ENCODE measurements at places on chromosomes 13 and 19.

DNA sequence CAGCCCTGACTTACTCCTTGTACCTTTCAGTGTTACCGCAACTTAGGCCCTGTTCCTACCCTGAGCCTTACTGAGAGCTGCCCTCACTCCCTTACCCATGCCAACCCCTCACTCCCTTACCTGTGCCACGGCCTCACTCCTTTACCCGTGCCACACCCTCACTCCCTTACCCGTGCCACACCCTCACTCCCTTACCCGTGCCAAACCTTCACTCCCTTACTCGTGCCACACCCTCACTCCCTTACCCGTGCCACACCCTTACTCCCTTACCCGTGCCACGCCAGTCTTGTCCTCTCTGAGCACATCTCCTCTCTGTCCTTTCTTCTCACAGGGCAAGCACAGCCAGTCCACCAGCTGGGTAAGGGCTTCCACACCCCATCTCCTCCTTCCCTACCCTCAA is 20.3 kb downstream of the AXL start:
- no peak for DNase-seq
- H3K36me3 ChIP-seq: peaks cover 8% of the 10 kb centered on the region
- H3K4me3 ChIP-seq: no peak overlapping the region
- no peak overlapping the region for H3K27ac ChIP-seq
- H3K27me3 ChIP-seq: no peaks in the 10 kb centered on the region
- H3K4me1 ChIP-seq: no peaks in the 10 kb centered on the region

GRCh38 chr13:63167699-63168337 is 1752.2 kb upstream of the PCDH20 start:
- no peaks in the 10 kb centered on the region for H3K36me3 ChIP-seq
- H3K27me3 ChIP-seq: no peaks in the 10 kb centered on the region
- no peak overlapping the region for H3K27ac ChIP-seq

GRCh38 chr13:66301006-66301405 is 929.1 kb downstream of the PCDH9 start:
- no peaks in the 10 kb centered on the region for H3K27me3 ChIP-seq
- no peaks in the 10 kb centered on the region for H3K4me1 ChIP-seq
- no peak overlapping the region for H3K4me3 ChIP-seq
- no peaks in the 10 kb centered on the region for H3K36me3 ChIP-seq
- DNase-seq: no peak
- no peak overlapping the region for H3K27ac ChIP-seq

DNA sequence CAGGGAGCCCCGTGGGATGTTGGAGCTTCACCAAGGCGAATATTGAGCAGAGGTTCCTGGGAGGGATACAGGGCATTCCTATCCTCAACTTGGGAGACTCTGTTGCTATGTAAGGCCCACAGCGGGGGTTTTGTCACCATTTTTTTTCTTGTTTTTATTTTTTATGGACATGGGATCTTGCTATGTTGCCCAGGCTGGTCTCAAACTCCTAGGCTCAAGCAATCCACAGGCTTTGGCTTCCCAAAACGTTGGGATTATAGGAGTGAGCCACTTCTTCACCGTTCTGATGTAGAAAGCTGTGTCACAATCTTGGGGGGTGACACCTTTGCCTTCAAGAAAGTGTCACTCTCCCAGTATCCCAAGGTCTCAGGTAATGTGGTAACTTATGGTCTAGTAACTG is 2.6 kb downstream of the DLL3 start:
- no peak overlapping the region for H3K27ac ChIP-seq

DNA sequence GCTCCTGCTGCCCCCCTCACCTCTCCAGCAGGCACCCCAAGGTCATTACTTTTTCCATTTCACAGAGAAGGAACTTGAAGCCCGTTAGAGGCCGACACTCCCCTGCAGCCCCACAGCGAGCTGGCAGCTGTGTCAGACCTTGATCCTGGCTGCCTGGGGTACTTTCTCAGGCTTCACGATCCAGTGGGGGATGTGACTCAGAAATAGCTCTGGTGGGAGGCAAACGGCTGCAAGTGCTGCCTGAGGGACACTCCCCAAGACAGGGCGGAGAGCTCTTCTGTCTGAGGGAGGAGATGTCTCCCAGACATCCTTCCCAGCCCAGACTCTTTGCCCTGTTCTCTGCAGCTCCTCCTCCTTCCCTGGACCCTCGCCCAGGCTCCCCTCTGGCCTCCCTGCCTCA is 4.8 kb downstream of the TSKS start:
- H3K4me3 ChIP-seq: no peak overlapping the region
- no peaks in the 10 kb centered on the region for H3K36me3 ChIP-seq
- no peak for DNase-seq
- H3K27ac ChIP-seq: no peak overlapping the region

DNA sequence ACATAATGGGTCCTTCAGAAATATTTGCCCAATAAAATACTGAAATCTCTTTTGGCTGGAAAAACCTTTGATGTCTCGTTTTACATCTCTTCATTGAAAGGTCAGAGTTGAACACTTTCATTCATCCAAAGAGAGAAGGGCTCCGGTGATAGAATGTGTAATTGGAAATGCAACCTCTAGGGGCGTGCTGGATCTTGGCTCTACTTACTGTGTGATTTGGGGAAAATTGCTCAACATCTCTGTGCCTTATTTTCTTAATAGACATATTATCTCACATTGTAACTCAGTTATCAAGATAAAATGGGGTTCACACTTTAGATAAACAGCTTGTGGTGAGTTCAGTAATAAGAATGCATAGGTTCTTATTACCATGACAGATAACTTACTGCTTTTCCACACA is 1444.1 kb downstream of the SLITRK5 start:
- H3K27me3 ChIP-seq: no peaks in the 10 kb centered on the region
- no peak for DNase-seq
- no peak overlapping the region for H3K4me3 ChIP-seq
- no peak overlapping the region for H3K27ac ChIP-seq
- H3K36me3 ChIP-seq: no peaks in the 10 kb centered on the region

GRCh38 chr19:54806516-54806838 is 3.1 kb downstream of the KIR2DL4 start:
- DNase-seq: no peak
- H3K36me3 ChIP-seq: no peaks in the 10 kb centered on the region
- H3K4me3 ChIP-seq: no peak overlapping the region
- no peaks in the 10 kb centered on the region for H3K4me1 ChIP-seq

DNA sequence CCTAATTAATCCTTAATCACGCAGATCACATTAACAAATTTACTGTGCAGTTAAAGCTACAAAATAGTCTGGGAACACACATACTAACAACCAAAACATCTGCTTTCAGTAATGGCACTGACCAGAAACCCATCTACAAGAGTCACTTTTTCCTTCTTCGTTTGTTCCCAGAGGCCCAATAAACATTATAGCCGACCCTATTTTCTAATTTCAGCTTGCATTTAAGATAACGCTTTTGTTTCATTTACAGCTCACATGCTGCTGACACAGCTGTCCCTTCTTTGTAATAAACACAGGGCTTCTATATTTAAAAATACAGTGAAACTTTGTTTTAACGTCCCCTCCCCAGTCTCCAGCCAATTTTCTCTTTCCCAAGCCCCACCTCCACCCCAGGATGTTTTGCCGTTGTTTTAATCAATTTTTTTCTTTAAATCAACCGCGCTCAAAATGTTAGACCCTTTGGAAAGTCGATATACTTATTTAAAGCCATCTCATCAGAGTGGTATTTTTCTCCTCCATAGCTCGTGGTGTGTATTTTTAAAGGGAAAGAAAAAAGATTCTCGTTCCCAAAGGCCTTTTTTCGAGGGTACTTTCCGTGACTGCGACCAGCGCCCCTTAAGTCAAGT is 1.7 kb upstream of the WBP4 start:
- DNase-seq: no peak
- no peaks in the 10 kb centered on the region for H3K27me3 ChIP-seq
- no peaks in the 10 kb centered on the region for H3K36me3 ChIP-seq

DNA sequence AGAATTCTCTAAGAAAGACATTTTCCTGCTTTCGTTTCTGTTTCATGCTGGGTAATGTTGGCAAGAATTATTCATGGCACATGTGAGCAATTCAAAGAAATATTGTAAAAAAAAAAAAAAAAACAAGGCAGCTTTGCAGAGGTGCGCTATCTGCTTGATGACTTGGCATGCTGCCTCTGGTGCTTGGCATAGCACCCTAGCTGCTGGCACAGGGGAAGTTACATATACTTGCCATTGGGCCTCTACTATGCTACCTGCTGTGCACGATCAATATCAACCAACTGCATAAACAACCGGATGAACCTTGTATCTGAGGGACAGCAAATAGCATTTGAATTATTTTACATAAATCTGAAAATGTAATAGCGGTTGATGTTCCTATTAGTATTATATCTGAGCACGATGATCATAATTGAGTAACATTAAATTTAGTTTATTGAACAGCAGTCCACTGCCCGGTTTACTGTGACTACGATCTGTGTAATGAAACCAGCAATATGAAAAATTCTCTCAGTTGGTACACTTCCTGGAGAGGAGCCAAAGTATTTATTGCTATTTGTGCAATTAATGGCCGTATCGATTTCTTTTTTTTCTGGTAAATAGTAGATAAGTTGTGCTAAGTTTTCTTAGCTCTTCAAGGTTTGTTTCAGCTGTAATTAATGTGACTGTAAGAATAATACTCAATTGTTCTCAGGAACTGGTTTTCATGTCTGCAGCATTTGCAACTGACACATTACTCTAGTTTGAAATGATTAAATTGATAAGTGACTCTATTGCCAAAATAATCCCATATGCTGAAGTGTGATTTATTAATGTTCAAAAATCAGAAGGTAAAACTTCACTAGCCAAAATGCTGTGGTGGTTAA is 717.3 kb downstream of the DACH1 start:
- no peak overlapping the region for H3K27ac ChIP-seq
- no peaks in the 10 kb centered on the region for H3K4me1 ChIP-seq
- DNase-seq: no peak

GRCh38 chr13:31848621-31849020 is 109.3 kb downstream of the RXFP2 start:
- no peak overlapping the region for H3K4me3 ChIP-seq
- no peak overlapping the region for H3K27ac ChIP-seq
- no peak for DNase-seq
- peaks cover 3% of the 10 kb centered on the region for H3K27me3 ChIP-seq
- H3K4me1 ChIP-seq: no peaks in the 10 kb centered on the region

DNA sequence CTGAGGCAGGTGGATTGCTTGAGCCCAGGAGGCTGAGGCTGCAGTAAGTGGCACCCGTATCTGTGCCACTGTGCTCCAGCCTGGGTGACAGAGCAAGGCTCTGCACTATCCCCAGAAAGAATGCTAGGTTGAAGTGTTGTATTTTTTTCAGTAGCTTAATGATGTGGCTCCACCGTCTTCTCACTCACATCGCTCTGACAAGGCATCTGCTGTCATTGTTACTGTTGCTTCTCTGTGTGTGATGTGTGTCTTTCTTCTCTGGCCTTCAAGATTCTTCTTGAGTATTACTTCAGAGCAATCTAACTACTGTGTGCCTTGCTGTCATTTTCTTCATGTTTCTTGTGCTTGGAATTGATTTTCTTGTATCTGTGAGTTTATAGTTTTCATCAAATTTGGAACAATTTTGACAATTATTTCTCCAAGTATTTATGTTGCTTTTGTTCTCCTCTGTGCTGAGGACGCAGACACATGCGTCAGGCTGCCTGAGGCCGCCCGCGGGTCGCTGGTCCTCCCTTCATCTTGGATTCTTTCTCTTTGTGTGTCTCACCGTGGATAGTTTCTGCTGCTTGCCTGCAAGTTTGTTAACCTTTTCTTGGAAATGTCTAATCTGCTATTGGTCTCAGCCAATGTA is 10.8 kb downstream of the ADPRHL1 start:
- H3K4me3 ChIP-seq: no peak overlapping the region
- 0 out of 2 replicates have a peak, but pooled peaks cover 2% of the 10 kb centered on the region for H3K36me3 ChIP-seq
- H3K27ac ChIP-seq: no peak overlapping the region
- no peak for DNase-seq
- H3K4me1 ChIP-seq: no peaks in the 10 kb centered on the region

DNA sequence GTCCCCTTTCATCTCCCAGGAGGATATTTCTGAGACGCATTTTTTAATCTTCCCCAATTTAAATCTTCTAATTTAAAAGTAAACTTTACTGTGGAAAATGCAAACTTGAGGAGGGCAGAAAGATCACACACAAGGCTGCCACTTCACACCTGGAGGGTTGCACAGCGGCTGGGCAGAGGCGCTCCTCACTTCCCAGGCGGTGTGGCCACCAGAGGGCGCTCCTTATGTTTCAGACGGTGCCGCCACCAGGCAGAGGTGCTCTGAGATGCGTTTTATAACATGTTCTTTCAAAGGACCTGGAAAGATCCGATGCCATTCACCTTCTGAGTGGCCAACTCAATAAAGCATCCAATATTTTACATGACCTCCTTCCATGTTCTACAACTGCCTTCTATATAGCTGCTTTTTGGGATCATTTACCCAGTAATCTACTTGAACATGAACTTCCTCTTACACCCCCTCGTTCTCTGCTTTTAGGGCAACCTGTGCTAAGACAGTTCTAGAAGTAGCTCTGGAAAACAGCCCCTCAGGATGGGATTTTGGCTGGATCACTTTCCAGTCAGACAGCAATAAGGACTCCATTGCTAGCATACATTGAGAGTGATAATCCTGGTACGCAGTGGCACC is 14.8 kb upstream of the MTUS2 start:
- no peak overlapping the region for H3K4me3 ChIP-seq
- H3K36me3 ChIP-seq: no peaks in the 10 kb centered on the region
- DNase-seq: no peak
- no peaks in the 10 kb centered on the region for H3K27me3 ChIP-seq

- H3K27ac ChIP-seq: no peak overlapping the region
- H3K4me1 ChIP-seq: no peaks in the 10 kb centered on the region
- no peaks in the 10 kb centered on the region for H3K36me3 ChIP-seq
- no peak for DNase-seq
- H3K4me3 ChIP-seq: no peak overlapping the region
These were observed 955.5 kb upstream of the PCDH9 start for GRCh38 chr13:68185444-68186141.

GRCh38 chr13:38888309-38888708 is 102.3 kb downstream of the STOML3 start:
- H3K27me3 ChIP-seq: no peaks in the 10 kb centered on the region
- H3K4me3 ChIP-seq: no peak overlapping the region
- no peak for DNase-seq

DNA sequence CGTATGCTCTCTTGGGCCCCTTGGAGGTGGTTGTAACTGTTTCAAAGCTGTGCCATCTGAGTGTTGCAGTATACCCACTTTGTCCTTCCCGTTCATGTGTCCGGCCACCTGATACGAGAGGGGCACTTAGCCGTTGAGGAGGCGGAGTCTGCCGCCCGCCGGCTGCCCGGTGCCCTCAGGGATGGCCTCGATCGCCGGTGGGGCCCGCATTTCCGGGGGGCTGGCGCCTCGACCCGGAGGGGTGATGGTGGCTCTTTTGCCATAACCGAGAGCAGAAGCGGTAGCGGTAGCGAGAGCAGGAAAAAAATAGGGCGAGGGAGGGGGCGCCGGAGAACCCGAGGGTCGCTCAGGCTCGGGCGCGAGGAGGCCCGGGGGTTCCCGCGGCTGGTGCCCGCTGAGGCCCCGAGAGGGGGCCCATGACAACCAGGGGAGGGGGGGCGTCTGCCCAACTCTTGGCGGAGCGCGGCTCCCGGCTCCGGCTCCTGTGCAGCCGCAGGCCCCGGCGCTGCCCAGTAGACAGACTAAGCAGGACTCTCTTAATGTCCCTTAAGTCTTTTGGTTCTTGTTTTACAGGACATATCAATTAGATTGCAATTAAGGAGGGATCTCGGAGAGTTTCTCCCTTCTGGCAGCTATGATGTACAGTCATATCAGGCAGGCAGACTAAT is 342.7 kb upstream of the SGCG start:
- H3K4me3 ChIP-seq: no peak overlapping the region
- no peaks in the 10 kb centered on the region for H3K36me3 ChIP-seq
- no peak for DNase-seq
- no peaks in the 10 kb centered on the region for H3K4me1 ChIP-seq
- H3K27me3 ChIP-seq: no peaks in the 10 kb centered on the region
- no peak overlapping the region for H3K27ac ChIP-seq

- peak; percentile 71 for DNase-seq
- H3K27ac ChIP-seq: no peak overlapping the region
- H3K4me1 ChIP-seq: 0 out of 2 replicates have a peak, but pooled peaks cover 3% of the 10 kb centered on the region
- H3K36me3 ChIP-seq: peaks cover 3% of the 10 kb centered on the region
These were observed 14.6 kb downstream of the GNA11 start for GRCh38 chr19:3108775-3109174.

All from iPS DF 6.9 (cell line).